ENCODE measurements at places on chromosomes 16 and 17. TPM values are rescaled to one million over a fixed set of nuclear protein-coding genes. Genes with fewer than 3 reads are reported as not detected.

GRCh38 chr17:30965686-30966085 is 5.2 kb upstream of the RNF135 start:
- DNase-seq = no peak

The GPRC5C gene
- 81.4 TPM for total RNA-seq

DNA sequence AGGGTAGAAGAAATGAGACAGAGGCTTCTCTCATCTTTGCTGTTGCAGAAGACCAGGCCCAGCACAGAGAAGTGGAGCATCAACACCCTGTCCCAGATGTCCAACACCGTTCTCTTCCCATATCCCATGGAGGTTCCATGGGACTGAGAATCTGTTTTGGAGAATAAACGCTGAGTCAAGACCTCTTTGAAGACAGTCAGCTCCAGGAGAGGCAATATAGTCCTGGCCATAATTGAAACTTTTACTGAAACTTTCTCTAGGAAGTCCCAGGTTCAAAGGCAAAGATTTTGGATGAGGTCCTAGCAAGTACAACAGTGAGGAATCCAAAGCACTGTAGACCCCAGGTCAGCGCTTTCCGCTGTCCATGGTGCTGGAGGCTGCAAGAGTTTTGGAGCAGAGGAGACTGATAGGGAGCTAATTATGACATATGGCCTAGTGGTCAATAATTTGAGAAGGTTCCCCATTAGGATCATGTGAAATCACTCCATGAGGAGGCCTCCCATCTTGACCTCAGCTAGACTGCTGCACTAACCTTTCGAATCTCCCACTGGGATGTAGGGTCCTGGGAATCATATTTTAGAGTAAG is 36.0 kb downstream of the OSBPL7 start:
- peak; percentile 71 for DNase-seq

GRCh38 chr16:81405702-81406113 is 38.9 kb upstream of the CMIP start:
- peak; percentile 36 for DNase-seq

GRCh38 chr16:65967376-65967775 is 399.1 kb upstream of the CDH5 start:
- DNase-seq = no peak

DNA sequence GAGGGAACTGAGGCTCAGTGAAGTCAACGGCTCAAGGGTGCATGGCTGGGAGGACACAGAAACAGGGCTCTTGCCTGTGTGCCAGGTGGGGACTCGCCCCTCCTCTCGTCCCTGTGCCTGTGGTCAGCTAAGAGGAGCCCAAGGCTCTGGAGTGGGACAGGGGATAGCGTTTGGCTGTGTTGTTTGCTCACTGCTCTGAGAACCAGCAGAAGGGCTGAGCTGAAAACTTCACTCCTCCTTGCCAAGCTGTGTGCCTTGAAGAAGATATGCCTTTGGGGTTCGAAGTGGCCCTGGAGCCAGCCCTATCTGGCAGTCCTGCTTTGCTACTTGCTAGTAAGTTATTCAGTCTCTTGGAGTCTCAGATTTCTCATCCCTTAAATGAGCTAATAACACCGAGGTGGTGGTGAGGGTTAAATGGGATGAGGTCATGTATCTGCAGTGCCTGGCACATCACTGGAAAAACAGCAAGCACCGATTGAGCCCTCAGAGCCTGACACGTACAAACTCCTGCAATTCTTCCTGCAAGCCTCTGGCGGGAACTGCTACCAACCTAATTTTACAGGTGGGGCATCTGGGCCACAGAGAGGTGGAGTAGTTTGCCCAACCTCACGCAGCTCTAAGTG is 17.7 kb downstream of the FOXL1 start:
- no peak for DNase-seq

DNA sequence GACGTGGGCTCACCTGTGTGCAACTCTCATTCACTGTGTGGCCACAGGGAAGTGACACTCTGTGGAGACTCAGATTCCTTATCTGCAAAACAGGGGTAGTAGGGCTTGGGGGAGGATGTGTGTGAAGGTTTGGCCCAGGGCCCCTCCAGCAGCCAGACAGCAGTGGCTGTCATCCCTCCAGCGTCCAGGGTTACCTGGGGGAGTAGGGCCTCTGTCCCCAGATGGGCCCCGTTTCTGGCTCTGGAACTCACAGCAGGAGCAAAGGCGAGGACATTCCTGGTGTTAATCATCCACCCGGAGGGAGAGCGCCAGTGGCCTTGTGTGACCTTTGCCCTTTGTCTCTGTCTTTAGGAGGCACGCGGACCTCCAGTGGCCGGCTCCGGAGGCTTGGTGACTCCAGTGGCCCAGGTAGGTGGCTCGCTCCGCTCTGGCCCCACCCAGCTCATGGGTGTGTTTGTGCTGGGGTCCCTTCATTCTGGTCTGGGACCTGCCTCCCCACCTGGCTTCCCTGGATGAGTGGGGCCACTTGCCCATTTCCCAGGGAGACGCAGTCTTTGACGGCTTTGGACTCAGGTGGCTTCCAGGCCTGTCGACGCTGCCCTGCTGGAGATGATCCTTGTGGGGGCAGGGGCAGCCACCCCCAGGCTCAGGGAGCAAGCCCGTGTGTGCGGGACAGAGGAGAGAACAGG is 166.2 kb downstream of the SEC14L1 start:
- no peak for DNase-seq

The KIF2B gene
- total RNA-seq = not detected

The TBC1D3K gene
- total RNA-seq = not detected

DNA sequence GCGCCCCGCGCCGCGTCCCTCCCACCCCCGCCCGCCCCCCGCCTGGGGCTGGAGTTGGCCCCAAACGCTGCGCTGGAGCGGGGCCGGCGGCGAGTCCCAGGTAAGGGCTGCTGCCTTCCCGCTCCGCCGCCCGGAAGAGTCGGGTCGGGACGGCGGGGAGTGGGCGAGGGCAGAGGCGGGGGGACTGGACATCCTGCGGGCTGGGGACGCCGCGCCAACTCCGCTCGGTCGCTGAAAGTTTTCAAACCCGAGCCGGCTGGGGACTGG is 469 bp downstream of the GPRC5C start:
- DNase-seq = no peak

The KIF19 gene
- 8.9 TPM for total RNA-seq

The GPS2 gene
- 23.8 TPM for total RNA-seq

GRCh38 chr16:69307856-69308255 is 3.3 kb upstream of the VPS4A start:
- DNase-seq = no peak

The SDK2 gene
- 41.7 TPM for total RNA-seq

The EVPLL gene
- total RNA-seq = 4.0 TPM

The ZC3H18 gene
- total RNA-seq = 21.2 TPM

- DNase-seq = no peak
Observed at GRCh38 chr17:65985571-65985970, 206.4 kb downstream of the CEP112 start.

- DNase-seq = no peak
Observed at GRCh38 chr16:56625943-56626654, 518 bp downstream of the MT1E start.

DNA sequence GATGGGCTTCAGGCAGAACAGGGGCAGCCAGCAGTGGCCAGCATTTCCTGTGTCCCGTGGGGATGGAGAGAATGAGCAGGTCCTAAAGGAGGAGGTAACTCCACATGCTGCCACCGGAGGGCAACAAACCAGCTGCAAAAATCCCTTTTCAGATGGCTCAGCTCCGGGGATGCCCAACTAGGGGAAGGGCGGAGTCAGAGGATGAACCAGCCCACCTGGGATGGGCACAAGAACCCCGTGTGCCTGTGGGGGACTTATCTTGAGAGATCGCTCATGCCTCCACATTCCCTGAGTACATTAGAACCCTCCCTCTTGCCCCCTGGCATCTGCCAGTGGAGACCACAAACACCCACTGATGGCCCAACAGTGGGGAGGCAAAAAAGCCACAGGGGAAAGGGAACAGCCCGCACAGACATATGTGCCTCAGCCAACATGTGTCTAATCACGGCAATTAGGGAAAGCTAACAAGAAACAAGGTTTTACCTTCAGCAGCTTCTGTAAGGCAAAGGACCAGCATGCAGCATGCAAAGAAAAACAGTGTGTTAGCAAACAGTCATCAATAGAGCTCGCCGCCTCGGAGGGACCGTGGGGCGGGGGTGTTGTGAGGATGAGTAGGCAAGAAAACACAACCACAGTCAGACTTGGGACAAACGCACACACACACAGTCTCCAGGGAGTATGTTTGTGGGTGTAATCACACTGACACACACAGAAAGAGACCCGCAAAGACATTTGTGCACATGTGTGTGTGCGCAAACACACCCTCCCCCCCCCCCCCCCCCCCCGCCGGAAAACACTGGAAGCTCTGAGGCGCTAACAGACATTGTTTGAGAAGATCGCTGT is 64.0 kb downstream of the MYO18A start:
- DNase-seq = peak; percentile 10

DNA sequence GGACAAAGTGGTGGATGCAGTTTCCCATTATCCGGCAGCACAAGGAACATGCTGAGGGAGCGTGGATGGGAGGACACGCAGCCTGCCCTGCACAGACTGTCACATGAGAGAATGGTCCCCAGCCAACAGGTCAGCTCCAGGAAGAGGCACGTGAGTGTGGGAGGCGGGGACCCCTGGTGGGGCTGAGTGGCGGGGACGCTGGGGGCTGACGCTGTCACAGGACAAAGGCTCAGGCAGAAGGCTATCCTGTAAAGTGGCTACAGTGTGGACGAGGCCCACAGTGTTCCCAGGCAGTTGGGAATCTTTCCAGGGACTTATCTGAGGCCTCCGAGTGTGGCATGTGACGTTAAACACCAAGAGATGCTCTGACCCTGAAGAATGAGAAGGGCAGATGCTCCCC is 30.4 kb downstream of the MBTPS1 start:
- no peak for DNase-seq

DNA sequence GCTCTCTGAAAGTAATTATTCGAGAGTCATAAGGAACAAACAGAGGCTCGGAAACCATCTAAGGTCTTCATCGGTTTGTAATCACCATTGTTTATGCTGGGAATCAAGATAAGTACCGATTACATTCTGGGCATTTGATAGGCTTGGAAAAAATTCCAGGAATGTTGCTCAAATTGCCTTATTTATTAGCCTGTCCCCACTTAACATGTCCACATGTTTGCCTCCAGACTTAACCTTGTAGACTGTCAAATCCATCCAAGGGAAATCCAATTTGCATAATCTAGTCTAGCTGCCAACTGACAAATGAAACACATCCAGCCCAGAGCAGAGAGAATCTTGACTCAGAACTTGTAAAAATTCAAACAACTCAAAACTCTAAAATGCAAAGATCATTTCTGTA is 51.3 kb upstream of the TMC5 start:
- no peak for DNase-seq

DNA sequence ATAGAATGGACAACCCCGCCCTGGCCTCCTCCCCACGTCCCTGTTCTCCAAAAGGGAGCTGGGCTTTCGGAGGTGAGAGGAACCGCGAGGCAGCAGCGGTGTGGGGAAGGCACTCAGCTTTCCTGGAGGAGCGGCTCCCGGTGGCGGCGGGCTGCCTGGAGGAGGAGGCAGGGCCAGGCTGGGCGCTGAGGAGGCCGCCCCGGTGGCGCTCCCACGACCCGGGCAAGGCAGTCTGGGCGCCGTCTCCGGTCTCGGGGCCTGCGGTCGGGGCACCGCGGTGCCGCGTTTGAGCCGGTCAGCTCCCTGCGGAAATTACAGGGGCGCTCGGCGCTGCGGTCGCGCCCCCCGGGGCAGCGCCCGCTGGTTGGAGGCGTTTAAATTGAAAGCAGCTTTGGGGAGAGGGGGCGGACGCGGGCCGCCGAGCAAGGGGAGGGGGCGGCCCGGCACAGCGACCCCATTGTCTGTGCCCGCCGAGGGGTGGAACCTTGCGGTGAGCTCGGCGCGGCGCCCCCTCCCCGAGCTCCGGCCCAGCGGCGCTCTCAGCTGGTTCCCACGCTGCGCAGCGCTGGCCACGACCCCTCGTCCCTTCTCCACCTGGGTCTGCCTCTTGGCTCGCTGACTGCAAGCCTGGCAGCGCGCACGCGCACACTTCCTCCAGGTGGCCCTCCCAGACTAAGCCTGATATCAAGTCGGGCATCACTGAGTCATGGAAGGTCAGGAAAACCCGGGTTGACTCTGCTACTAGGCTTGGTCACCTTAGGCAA is 58.7 kb upstream of the DLX4 start:
- DNase-seq = no peak

GRCh38 chr17:307741-308507 is 44.7 kb downstream of the RPH3AL start:
- DNase-seq = peak; percentile 86

DNA sequence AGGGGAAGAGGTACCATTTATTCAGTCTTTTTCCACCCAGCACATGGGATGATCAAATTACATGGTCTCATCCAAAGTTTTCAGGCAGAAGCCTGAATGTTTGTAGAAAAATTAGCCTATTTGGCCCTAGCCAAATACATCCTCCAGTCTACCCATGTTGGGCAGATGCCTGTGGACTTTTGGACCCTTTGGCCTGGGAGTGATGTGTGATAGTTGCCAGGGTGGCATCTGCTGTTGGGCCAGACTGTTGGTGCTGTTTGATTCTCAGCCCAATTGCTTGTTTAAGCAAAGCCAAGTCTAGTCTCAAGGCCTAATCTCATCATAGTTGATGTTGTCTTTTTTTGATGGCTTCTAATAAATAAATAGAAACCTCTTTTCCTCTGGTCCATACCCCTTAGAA is 419.0 kb downstream of the CDH13 start:
- no peak for DNase-seq

The EMC6 gene
- 10.9 TPM for total RNA-seq

The ZSCAN10 gene
- not detected for total RNA-seq

DNA sequence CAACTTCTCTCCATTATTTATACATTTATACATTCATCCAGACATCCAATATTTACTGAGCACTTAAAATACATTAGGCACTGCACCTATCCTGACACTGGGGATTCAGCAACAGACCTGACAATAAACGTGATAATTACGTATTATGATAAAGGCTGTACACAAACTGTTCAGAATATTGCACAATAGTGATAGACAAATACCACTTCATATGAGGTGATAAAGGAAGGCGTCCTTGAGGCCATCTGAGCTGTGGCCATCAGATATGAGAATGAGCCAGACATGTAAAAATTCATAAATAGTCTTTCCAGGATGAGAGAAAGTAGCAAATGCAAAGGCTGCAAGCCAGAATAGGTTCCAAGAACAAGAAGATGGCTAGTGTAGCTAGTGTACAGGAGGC is 8.6 kb downstream of the USP32 start:
- no peak for DNase-seq

GRCh38 chr16:75479421-75479990 is 15.0 kb upstream of the TMEM170A start:
- DNase-seq = no peak

- DNase-seq = peak; percentile 80
Observed at GRCh38 chr17:82985973-82986372, 93.4 kb upstream of the METRNL start.

DNA sequence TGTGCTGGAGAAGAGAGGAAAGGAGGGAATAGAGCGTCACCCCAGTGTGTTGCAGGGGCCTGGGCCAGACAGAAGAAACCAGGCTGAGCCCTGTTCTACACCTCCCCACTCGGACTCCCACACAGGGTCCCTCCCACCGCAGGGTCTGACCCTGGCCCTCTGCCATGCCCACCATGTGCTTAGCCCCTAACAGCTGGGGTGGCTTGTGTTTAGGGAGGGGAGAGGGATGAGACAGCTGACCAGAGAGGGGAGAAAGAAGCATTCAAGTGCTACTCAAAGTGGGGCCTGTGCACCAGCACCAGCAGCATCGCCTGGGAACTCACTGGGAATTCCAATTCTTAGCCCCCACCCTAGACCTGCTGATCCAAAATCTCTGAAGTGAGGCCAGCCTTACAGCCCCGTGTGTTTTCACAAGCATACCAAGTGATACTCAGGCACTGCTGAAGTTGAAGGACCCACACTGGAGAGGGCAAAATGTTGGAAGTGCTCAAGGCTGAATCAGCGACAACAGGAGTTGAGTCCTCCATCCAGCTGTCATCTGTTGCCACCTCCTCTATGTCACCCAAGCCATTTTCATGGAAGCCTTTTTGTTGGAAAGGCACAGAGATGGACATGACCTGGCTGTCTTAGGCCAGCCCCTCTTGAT is 47.0 kb downstream of the FZD2 start:
- DNase-seq = peak; percentile 44

The TBC1D3C gene
- total RNA-seq = not detected
